ENCODE measurements at places on chromosomes 3 and 15.

DNA sequence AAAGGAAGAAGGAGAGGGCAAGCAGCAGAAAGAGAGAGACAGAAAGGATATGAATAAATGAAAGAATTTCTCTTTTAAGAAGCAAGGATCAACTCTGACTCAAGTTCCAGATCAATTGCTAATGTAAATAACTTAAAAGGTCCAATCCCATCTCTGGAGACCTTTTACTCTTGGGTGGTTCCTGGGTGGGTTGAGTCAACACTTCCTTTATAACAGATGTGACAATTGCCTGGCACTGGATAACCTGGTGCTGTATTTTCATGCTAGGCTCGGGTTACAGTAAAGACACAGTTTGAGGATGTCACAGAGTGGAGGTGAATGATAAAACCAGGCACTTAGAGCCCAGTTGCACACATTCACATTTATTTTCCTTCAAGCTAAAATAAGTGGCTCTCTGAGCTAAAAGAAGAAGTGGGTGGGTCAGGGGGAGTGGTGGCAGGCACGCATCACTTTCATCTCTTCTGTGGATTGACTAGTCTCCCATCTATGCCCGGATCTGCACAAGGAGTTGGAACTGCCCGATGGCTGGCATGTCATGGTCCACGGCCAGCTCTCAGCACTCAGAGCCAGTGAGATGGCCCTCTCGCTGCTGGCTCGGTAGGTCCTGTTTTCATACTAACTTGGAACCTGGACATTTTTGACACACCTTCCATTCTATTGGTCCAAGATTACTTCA, 465.8 kb downstream of the FOXP1 start:
- DNase-seq, result no peak

GRCh38 chr3:121957674-121958415, 63.6 kb downstream of the SLC15A2 start:
- DNase-seq, result no peak

GRCh38 chr15:71802770-71803169, 7.6 kb upstream of the NR2E3 start:
- DNase-seq, result peak; percentile 55

DNA sequence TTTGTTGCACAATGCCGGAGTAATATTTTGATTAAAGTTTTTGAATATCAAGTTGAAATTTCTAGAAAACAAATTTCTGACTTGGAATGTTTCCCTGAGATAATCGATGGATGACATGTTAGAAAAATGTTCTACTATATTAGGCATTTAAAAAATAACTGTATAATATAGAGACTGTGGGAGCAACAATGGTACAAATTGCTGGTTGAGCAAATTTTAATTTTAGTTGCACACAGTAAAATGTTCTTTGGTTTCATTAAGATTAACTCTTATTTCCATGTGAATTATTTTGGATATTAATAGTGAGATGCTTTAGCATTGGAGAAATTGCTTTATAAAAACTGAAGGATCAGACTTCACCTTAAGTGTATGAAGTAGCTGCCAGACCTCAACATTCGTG, 9.3 kb downstream of the USP3 start:
- DNase-seq, result no peak

DNA sequence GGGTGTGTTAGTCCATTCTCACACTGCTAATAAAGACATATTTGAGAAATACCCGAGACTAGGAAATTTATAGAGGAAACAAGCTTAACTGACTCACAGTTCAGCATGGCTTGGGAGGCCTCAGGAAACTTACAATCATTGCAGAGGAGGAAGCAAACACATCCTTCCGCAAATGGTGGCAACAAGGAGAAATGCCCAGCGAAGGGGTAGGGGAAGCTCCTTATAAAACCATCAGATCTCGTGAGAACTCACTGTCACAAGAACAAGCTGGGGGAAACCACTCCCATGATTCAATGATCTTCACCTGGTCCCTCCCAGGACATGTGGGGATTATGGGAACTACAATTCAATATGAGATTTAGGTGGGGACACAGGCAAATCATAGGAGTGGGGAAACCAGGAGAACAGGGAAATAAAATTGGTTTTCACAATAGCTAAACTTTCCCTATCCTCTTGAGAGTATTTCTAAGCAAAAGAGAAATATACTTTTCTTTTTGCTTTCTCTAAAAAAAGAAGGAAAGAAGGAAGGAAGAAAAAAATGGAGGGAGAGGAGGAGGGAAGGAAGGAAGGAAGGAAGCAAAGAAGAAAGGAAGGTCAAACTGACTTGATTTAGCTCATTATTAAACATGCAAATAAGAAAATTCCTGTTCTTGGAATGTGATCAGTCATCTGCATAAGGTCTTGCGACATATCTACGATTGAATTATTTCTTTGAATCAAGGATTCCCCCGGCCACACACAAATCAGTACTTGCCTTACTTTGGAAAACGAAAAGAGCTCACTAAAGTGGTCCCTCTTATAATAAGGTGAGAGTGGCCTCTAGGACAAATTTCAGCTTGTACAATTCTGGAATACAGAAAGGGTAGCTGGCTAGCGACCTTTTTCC, 75.2 kb downstream of the LIPC start:
- no peak for DNase-seq

DNA sequence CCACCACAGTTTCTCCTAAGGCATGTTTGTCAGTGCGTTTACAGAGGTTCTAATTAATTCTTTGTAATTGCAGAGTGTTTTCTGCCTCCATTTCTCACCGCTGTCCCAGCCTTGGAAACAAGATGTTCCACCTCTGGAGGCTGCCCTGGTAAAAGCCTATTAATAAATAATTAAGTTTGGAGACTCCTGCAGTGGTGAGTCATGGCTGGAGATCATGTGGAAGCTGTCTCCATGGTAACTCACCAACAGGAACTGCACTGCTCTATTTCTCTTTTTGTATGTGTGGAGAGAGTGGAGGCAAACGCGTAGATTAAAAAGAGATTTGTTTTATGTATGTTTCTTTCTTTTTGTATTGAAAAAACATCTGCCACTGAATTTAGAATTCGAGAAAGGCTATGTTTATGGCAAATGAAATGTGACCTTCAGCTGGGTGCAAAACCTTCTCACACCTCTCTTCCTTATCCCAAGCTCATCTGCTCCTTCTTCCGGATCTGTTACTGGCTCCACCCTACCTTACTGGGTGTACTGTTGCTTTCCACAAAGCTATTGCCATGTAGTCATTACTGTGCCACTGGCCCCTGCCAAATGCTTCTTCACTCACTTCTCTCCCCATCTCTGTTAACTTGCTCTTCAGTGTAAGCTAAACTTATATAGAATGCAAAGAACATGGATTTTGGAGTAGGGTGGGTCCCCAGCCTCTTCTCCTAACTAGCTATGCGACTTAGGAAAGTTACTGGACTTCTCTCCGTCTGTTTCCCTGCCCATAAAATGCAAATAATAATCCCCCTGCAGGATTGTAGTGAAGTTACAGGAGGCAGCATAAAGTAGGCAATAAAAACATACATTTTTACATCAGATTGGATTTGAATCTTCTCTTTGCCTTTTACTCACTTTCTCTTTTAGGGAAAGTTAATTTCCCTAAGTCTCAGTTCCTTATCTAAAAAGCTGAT, 778.5 kb downstream of the NTRK3 start:
- DNase-seq, result no peak

DNA sequence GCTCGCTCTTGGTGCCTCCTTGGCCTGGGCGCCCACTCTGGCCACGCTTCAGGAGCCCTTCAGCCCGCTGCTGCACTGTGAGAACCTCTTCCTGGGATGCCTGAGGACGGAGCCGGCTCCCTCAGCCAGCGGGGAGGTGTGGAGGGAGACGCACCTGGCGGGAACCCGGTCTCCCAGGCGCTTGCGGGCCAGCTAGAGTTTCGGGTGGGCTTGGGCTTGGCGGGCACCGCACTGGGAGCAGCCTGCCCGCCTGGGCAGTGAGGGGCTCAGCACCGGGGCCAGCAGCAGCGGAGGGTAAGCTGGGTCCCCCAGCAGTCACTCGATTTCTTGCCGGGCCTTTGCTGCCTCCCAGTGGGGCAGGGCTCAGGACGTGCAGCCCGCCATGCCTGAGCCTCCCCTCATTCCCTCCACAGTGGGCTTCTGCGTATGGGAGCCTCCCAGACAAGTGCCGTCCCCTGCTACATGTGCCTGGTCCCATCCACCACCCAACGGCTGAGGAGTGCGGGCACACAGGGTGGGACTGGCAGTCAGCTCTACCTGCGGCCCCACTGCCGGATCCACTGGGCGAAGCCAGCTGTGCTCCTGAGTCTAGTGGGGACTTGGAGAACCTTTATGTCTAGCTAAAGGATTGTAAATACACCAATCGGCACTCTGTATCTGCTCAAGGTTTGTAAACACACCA, 708.7 kb downstream of the VGLL3 start:
- DNase-seq, result no peak

All from activated CD4-positive, alpha-beta T cell treated with anti-CD3 and anti-CD28 coated beads, Interleukin-2, Interleukin-6, amounts not matched to agents 100 ng/mL and 50 ng/mL, durations not matched to agents 16 hours and 8 hours (primary cell).